ENCODE measurements at places on chromosomes 1 and 21. TPM values are rescaled to one million over a fixed set of nuclear protein-coding genes. Genes with fewer than 3 reads are reported as not detected.

ARHGEF16 gene
- 16.2 TPM for total RNA-seq

BEST4 gene
- 0.66 TPM for total RNA-seq

FCRL6 gene
- 2.8 TPM for total RNA-seq

C1orf56 gene
- total RNA-seq, result 4.6 TPM

IFNLR1 gene
- total RNA-seq, result 10.7 TPM

TSPAN2 gene
- 9.7 TPM for total RNA-seq

CELA3A gene
- not detected for total RNA-seq

WNT3A gene
- not detected for total RNA-seq

CAPZB gene
- total RNA-seq, result 113 TPM

TIAM1 gene
- 11.8 TPM for total RNA-seq

SPRR2B gene
- total RNA-seq, result not detected

KIF26B gene
- 1.0 TPM for total RNA-seq

HJV gene
- not detected for total RNA-seq

DNA sequence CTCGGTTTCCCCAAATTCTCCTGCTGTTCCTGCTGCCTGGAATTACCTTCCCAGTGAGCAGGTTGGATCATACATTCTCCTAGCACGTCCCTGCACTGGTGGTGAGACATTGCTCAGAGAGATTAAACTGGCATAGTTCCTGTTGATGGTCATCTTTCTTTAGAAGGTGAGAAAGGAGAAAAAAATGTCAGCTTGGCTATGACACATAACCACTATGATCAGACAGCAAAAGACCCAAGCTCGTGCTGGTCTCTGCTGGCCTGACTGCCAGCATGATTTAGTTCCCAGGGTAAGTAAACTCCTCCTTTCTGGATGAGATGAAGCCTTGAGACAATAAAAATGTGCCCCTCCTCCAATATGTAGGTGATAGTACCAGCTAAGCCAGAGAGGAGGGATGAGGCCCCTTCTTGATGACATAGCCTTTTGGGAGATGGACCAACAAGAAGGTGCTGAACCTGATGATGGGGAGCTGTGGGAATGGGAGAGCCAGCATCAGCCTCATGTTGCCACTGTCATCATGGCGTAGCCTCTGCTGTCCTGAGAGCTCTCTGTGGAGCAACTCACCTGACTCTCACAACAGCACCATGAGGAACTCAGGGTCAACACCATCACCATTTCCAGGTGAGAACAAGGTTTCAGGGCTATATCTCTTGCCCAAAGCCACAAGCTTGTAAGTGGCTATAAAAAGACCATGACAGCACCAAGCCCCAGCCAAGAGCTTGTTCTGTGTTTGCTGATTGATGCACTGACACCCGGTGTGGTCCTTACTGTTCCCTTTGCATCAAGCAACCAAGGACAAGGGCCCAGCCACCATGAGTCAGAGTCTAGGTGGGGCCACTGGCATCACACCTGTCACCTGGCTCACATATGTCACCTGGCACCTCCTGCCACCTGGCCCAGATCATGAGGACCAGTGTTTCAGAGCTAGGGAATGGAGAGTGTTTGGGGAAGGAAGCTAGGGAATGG lies 200.0 kb downstream of the MATN1 start:
- no peak for DNase-seq

DNA sequence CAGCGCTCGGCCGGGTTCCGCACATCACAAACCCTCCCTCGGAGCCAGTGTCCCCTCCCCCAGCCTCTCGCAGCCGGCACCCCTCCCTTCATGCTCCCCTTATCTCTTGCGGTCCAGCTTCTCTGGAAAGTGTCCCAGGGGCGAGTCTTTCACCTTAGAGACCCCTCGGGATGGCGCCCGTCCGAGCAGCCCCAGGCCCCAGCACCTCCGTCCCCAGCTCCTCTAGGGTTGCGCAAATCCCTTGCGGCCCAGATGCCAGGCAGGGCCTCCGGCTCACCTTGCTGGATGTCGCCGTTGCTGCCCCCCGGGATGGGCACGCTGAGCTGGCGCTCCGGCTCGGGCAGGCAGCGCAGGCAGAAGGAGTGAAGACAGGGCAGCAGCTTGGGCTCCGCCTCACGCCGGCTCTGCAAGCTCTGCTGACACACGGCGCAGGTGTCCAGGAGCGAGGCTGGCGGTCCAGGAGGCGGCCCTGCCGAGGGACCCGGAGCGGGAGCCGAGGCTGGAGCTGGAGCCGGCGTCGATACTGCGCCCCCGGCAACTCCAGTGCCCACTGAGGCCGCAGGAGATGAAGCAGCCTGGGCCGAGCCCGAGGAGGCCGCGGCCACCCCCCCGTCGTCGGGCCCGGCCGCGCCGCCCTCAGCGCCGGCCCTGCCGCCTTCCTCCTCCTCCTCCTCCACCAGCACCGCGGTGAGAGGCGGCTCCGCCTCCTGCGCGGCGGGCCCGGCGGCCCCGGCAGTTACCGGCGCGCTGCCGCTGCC lies 550 bp downstream of the TRIM33 start:
- DNase-seq, result peak; percentile 56

DNA sequence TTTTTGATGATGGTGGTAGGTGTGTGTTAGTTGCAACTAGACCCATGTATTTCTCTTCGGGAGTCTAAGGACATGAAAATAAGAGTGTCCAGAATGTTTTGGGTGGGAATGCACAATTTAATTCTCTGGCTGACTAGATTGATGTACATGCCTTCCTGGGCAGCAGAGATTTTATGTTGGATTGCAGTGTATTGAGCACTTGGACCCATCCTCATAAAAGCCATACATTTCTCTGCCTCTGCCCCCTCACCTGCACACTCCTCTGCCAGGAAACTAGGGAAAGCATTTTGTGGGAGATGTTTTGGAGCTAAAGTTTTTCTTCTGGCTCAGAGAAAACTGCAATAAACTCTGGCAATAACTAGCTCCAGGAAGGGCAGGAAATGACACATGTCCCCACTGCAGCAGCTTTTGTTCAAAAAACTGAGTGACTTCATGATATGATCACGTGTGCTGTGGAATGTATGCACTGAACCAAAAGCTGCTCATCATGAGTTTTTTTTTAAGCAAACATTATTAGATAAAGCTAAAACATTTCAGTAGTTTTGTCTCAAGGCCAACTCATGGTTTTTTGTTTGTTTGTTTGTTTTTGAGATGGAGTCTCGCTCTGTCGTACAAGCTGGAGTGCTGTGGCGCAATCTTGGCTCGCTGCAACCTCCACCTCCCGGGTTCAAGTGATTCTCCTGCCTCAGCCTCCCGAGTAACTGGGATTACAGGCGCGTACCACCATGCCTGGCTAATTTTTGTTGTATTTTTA lies 17.6 kb downstream of the RIT1 start:
- no peak for DNase-seq

GRCh38 chr1:211619033-211619996 lies 40.4 kb upstream of the SLC30A1 start:
- no peak for DNase-seq

GRCh38 chr1:204997591-204998355 lies 45.2 kb upstream of the CNTN2 start:
- no peak for DNase-seq

GRCh38 chr1:89590341-89591080 lies 42.4 kb upstream of the LRRC8C start:
- DNase-seq, result no peak

DNA sequence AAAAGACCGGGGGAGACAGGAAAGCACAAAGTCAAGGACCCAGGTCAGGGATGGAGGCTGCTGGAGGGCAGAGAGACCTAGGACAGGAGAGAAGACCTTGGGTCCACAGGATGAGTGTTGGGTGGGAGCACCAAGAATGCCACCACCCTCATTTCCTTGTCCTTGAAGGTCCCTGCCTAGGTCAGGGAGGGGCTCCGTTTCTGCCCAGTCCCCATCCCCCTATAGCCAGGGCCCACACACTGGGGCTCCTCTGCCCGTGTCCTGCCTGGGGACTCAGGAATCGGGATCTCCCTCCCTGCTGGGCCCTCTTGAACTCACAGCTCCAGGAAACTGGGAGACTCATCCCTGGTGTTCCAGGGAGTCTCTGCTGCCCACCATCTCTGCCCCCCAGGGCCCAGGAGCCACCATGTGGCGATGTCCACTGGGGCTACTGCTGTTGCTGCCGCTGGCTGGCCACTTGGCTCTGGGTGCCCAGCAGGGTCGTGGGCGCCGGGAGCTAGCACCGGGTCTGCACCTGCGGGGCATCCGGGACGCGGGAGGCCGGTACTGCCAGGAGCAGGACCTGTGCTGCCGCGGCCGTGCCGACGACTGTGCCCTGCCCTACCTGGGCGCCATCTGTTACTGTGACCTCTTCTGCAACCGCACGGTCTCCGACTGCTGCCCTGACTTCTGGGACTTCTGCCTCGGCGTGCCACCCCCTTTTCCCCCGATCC lies 584 bp downstream of the TINAGL1 start:
- peak; percentile 27 for DNase-seq

- DNase-seq, result no peak
Observed at GRCh38 chr1:37666241-37666867, 26.0 kb upstream of the CDCA8 start.

- no peak for DNase-seq
Observed at GRCh38 chr21:42154237-42155044, 64.5 kb upstream of the ABCG1 start.

- no peak for DNase-seq
Observed at GRCh38 chr1:85453640-85454194, 11.2 kb downstream of the DDAH1 start.

DNA sequence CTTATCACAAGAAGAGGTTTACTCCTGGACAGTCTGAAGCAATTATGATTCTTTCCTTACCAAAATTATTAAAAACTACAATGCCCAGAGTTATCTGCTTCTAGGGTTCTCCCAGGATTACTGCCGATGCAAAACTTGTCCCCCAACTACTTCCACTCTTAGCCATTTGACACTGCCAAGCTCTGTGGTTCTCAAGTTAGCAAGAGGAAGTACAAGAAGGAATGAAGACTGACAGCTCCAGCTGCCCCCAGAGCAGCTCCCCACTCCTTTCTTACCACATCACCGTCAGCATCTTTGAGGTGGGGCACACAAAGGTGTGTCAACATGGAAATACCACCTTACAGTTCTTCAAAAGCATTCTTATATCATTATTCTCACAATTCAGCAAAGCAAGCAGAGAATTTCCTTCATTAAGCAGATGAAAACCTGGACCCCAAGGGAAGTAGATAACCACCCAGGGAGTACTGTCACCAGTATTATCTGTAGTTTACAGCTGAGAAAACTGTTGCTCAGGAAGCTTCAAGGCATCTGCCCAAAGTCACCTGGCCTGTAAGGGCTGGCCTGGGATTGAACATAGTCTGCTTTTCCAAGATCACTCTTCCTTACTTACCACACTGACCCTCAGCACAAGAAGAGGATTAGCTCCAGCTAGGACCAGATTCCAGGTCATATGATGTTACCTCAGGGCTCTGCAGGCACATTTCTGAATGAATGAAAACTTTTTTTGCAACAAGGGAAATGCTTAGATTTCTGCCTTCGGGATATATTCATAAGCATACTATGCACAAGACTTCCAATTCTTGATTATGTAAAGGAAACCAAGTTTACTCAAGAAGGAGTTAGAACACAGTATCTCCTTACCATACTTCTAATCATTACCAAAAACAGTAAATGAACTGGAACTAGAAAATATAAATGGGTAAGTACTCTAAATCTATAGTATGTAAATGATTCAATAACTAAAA lies 9.3 kb downstream of the PSMG1 start:
- no peak for DNase-seq

- DNase-seq, result peak; percentile 46
Observed at GRCh38 chr21:38853421-38853919, 47.7 kb downstream of the ETS2 start.

- no peak for DNase-seq
Observed at GRCh38 chr1:118333601-118334210, 148.7 kb upstream of the SPAG17 start.

GRCh38 chr1:114008993-114009392 lies 29.7 kb downstream of the OLFML3 start:
- DNase-seq, result no peak

DNA sequence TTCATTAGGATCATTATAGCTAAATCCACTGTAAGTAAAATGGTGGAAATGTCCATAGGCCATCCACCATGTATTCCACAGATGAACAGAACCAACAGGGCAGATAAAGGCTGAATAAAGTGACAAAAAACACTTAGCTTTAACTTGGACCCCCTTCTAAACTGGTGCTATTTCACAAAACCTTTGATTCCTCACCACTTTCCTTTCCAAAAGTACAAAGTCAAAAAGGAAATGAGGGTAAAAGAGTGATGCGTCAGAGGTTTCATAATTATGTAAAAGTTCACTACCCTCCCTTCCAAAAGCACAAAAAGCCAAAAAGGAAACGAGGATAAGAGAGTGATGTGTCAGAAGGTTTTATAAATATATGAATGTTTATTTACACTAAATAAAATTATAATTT lies 172.2 kb downstream of the TBX15 start:
- no peak for DNase-seq

DNA sequence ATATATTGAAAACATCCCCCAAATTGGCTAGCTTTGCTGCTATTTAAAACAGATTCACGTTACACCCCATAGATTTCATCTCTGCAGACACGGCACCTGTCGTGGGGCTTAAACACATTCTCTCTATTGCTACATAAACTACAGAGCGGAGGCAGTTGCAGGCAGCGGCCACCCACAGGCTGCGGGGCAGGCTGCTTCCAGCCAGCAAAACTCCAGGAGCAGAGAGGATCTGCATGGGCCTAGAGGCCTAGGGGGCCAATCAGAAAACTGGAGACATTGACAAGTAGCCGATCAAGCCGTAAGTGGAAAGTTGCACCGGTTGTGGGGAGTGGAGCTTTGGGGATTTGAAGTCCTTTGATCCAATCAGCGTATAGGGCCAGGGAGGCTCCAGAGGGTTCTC lies 129.0 kb upstream of the KLHDC7A start:
- DNase-seq, result no peak

GRCh38 chr1:42747125-42747524 lies 7.1 kb upstream of the CLDN19 start:
- DNase-seq, result no peak

- DNase-seq, result peak; percentile 33
Observed at GRCh38 chr21:40143822-40144525, 276.7 kb downstream of the PCP4 start.

DNA sequence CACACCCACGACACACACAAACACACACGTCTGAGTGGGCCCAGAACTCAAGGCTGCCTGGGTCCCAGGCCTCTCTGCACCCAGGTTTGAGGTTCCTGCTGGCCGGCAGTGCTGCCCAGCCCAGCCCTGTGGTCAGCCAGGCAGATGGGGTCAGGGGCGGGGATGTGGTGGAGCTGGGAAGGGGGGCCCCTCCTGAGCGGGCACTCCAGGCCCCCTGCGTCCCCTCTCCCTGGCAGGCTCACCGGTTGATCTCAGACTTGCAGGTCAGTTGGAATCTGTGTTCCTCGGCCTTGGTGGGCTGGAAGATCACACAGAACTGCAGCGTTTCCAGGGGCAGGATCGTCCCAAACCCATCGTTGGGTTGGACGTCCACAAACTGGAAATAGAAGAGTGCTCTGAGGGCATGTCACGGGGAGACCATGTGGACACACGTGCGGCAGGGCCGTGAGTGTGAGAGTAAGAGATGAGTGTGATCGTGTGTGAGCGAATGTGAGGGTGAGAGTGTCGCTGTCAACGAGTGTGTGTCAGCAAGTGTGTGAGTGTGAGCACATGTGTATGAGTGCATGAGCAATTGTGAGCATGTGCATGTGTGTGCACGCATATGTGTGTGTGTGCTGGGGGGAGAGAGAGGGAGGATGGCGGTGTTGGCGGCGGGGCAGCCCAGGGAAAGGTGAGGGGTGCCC lies 19.7 kb upstream of the TMEM52 start:
- no peak for DNase-seq

GRCh38 chr1:3679098-3679555 lies 26.8 kb downstream of the TP73 start:
- DNase-seq, result no peak

Measured in breast epithelium (tissue), 4 donors.